ENCODE measurements at places on chromosomes 13 and 19. TPM values are rescaled to one million over a fixed set of nuclear protein-coding genes. Genes with fewer than 3 reads are reported as not detected.

NBEA gene
- total RNA-seq: 1.9 TPM

KLK3 gene
- total RNA-seq: not detected

CCL25 gene
- not detected for total RNA-seq

TNFRSF19 gene
- 223 TPM for total RNA-seq

ERCC2 gene
- total RNA-seq: 39.7 TPM

HCN2 gene
- total RNA-seq: 1.6 TPM

CAPN12 gene
- total RNA-seq: 0.13 TPM

TMPRSS9 gene
- total RNA-seq: 0.26 TPM

ETV2 gene
- total RNA-seq: not detected

NOTCH3 gene
- total RNA-seq: 34.8 TPM

ZNF878 gene
- 0.13 TPM for total RNA-seq

CKAP2 gene
- 21.7 TPM for total RNA-seq

PCDH9 gene
- total RNA-seq: 8.7 TPM

KBTBD6 gene
- 8.3 TPM for total RNA-seq

MLNR gene
- total RNA-seq: not detected

CYP2A7 gene
- not detected for total RNA-seq

LRFN3 gene
- total RNA-seq: 13.9 TPM

PSG5 gene
- not detected for total RNA-seq

Data from epithelial cell of alveolus of lung (primary cell).